Stimulated activated CD8-positive, alpha-beta memory T cell treated with anti-CD3 and anti-CD28 coated beads, Interleukin-15, amount 100 ng/mL, for 24 hours (primary cell): ENCODE measurements at places on chromosomes 6 and 20.

GRCh38 chr6:157032923-157033322 is 255.7 kb downstream of the ARID1B start:
- DNase-seq: no peak

- DNase-seq: no peak
Observed at GRCh38 chr20:50673146-50673465, 18.2 kb downstream of the RIPOR3 start.

DNA sequence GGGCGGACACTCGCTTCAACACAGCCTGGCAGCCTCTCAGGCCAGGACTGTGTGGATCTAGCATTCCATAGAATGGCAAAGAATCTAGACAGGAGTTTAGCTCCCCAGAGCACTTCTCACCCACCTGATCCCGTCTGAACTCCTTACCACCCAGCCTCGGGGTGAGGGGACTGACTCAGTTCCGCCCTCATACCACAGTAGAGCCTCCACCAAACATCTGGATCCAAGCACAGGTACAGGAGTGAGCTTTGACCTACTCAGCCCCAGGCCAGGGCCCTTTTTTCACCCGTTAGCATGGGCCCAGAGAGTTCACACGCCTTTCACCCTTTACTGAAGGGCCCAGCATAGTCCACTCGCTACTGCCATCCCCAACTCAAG is 715 bp downstream of the PSMF1 start:
- DNase-seq: no peak

DNA sequence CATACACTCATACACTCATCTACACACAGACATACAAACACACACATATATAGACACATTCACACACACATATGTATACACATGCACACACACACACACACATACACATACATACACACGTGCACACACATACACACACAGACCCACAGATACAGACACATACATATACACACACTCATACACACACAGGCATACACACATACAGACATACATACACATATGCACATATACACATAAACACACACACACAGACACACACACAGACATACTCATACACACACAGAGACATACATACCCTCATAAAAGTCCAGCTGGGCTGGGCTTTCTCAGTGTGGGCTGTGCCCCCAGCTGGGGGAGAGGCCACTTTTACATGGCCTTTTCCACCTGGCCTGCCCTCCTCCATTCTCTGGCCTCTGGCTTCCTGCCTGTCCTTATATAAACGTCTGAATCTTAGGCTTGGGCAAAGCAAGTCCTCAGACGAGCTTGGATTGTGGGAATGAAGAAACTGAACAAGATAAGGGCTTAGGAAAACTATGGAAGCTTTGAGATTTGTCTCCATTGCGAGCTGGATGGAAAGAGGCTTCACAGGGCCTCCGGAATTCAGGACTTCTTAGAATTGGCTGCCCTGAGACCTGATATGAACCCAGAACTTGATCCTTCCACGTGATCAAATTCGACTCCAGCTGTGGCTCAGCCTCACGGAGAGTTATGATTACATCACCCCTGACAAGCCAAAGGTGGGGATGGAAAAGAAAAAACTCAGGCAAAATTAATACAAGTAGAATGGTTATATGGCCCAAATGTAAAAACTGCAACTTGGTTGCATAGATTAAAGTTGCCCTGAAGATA is 22.5 kb upstream of the CST3 start:
- DNase-seq: no peak

DNA sequence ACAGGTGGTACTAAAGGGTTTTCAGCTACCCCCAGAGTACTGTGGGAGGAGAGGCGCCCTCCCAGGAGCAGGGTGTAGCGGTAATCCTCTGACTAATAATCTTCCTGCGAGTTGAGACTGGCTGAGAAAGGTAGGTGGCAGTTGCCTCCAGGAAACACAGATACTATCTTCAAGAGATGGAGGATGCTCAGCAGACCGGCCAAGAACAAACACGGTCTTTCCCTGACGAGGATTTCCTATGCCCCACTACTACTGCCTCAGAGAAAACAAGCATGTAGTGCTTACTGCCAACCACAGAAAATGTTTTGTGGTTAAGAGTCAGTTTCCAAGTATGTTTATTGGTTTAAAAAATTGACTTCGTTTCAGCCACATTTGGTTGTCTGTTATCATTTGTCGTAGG is 26.8 kb downstream of the C6orf89 start:
- DNase-seq: peak; percentile 11

DNA sequence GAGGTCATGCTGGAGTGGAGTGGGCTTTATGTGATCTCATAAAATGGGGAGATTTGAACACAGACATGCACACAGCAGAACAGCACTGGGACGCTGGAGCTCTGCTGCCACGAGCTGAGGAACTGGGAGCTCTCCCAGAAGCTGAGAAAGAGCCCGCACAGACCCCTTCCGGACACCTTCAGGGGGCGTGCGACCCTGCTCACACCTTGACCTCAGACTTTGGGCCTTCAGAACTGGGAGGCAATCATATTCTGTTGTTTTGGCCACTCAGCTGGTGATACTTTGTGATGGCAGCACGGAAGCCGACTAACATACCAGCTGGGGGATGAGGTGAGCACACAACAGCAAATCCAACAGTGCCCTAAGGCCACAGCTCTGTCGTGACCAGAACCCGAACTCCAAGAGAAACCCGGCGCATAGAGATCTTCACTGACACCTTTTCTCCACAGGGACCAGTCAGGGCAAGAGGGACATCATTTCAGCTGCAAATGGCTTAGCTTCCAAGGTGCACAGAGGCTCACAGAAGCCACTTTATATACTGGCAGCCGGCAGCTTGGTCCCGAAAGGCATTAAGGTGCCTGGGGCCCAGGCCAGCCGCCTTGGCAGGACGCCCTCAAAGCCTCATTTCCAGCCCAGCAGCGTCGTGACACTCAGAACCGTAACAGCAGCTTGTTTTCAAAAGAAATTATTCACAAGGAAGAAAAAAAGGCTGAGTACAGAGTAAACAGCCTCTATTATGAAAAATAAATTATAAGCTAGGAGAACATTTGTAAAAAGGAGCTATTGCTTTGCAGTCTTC is 89.3 kb downstream of the RNASET2 start:
- DNase-seq: no peak

DNA sequence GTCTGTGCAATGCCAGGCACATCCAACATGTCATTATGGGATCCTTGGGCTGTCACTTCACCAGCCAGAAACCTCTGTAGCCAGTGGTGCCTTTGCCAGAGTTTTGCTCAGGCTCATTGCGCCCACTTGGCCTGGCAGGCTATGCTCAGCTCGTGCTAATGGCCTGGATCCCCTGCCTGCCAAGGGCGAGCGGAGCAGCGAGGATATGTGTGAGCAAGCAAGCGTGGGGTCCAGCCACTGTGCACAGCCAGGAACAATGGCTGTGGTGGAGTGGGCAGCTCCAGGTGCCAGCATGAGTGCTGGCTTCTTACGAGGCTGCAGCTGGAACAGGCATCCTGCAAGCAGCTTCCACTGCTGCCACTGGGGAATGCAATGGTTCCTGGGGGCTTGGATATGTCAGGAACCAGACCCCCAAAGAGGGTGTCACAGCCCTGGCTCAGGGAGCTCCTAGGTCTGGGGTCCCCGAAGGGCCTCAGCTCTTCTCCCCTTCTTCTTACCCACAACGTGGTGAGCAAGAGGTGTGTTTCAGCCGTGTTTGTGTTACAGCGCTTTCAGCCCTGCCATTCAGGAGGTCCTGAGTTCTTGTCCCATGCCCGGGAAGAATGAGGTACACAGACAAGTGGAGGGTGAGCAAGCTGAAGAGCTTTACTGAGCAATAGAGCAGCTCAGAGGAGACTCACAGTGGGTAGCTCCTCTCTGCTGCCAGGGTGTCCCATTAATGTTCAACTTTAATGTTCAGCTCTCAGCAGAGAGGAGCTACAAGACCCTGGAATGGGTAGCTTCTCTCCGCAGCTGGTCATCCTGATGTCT is 22.3 kb upstream of the TOP1 start:
- DNase-seq: no peak

DNA sequence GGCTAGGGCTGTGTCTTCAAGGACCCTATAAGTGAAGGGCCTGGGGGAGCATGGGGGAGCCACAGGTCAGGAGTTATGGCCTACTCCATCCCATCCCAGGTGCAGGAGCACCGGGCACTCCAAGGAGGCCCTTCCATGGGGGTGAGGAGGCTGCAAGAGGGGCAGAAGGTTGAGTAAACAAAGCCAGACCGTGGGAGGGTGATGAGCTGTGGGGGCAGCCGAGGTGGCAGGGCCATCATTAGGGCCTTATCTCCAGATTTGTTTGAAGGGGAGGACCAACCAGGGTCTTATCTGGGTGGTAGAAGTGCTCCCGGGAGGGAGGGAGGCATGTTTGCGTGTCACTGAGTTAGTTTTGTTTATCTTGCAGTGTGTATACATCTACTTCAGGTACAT is 2.1 kb upstream of the FAM83C start:
- no peak for DNase-seq

DNA sequence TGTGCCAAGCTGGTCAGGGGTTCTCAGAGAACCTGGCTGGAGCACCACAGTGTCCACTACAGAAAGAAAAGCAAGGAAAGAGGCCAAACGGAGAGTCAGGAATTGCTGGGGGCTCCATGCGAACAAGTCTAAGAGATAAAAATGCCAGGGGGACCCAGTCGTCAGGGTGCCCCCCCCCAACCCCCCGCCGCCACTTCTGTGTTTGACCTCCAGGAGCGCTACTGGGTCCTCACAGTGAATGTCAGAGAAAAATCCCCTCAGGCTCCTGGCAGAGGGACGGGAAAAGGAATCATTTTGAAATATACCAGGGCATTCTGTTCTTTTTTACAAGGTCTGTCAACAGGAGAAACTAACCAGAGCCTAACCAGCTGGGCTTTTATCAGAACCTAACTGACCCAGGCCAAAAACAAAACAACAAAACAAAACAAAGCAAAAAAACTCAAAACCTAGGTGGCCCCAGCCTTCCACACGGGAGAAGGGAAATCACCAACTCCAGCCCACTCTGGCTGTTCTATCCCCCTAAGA is 17.9 kb upstream of the NELFCD start:
- DNase-seq: no peak

DNA sequence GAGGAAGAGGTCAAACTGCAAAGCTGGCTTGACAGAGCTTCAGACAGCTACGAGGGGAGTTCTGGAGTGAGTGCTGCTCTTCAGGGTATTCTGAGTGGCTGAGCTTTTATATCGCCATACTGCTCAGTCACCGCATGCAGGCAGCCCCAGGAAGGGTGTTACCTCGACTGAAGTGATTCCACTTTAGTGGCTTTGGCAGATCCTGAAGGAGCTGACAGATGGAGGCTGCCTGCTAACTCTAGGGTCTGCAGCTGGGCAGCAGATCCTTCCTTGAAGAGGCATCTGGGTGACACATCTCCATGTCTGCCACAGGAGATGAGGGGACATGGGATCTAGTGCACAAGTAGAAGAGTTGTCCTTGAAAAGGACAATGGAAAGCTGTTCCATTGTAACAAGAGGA is 3.7 kb upstream of the DEK start:
- no peak for DNase-seq

DNA sequence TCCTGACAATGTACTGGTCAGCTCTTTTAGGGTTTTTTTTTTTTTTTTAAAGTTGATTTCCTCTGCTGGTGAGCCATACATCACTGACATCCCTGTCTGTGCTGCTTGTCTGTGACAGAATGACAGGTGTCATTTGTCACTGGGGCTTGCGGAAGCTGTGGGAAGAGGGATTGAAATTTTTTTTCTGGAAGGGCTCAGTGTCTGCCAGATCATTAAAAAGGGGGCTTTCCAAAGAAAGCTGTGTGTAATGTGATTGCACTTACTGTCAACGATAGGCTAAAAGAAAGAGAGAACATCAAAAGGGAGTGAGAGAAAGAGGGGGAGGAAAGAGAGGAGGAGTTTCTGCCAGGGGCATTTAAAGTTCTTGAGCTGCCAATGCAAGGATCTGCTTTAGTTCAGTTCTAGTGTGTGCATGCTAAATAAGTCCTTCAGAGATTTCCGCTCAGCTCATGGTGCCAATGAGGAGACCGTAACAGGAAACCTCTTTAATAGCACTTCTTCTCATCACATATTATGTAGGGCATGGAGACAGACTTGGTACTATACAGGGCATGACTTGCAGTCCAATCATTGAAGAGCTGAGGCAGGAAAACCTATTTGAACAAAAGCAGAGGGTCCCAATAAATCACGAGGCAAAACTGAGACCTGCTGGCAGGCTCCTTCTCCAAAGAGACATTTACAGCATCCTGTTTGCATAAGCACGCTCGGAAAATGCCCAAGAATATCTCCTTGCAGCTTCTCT is 177.2 kb downstream of the TSHZ2 start:
- DNase-seq: no peak

GRCh38 chr6:169160855-169161560 is 92.6 kb downstream of the THBS2 start:
- DNase-seq: no peak

- no peak for DNase-seq
Observed at GRCh38 chr6:30554962-30555815, 1.1 kb downstream of the GNL1 start.

DNA sequence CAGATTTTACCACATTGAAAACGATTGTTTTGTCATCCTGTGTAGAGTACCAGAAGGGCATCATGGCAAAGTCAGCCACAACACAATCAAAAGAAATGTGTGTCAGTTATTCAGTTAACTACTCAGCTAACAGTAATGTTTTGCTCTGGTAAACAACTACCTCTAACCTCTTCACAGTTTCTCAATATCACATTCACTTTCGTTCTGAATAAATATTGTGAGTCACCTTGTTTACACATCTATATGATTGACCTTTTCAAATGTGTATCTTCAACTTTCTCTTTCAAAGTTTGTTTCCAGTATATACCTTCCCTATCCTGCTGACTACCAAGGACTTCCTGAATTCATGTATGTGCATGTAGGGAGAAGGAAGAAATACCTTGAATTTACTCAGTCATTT is 216.6 kb upstream of the UFL1 start:
- DNase-seq: no peak

GRCh38 chr6:132344811-132345210 is 56.5 kb downstream of the MOXD1 start:
- DNase-seq: no peak

GRCh38 chr20:63636752-63637628 is 10.1 kb upstream of the GMEB2 start:
- DNase-seq: no peak

DNA sequence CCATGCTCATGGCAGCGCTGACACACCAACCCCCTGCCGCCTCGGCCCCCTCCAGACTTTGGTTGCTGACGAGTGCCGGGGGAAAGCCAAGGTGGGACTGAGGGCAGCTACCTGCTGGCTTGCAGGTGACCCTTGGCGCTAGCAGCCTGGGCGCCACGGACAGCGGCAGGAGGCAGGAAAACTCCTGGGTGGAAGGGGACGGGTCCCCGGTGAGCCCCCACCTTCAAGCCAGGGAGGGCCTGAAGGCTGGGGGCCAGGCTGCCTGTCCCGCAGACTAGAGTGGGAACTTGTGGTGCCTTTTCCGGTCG is 226.7 kb downstream of the OTOR start:
- no peak for DNase-seq

DNA sequence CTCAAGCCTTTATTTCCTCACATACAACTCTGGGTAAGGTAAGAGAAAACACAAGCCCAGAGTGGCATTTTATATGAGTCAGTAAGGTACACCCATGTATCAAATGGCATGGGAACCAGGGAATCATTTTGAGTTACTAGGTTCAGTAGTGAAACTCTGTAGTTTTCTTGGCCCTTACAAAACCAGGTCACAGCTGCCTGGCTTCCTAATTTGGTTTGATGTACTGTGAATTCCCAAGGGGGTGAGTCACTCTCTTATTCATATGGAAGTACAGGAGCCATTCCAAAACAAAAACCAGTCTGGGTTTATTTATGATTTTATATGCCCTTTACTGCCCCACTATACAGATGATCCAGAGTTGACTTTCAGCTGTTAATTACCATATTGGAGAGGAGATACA is 70.7 kb downstream of the PDE7B start:
- no peak for DNase-seq
